NCI-H2081 (cell line): ENCODE measurements at places on chromosomes 7 and 10.

GRCh38 chr7:155203882-155204691 lies 93.6 kb upstream of the INSIG1 start:
- peak; percentile 17 for DNase-seq

DNA sequence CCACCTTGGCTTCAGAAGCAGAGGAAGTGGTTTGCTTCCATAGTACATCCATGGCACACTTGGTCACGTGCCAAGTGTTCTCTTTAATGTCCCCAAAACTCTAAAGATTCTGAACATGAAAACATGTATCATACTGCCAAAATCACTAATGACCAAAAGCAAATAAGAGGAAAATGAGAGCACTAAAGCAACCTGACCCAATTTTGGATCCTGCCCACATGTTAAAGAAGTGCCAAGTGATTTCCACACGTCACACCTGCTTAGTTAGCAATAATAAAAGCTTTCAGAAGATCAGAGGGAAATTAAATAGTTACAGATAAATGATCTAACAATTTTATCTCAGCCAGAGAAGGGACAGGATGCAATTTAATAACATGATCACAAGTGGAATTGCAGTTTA lies 1170.0 kb downstream of the XPNPEP1 start:
- no peak for DNase-seq

DNA sequence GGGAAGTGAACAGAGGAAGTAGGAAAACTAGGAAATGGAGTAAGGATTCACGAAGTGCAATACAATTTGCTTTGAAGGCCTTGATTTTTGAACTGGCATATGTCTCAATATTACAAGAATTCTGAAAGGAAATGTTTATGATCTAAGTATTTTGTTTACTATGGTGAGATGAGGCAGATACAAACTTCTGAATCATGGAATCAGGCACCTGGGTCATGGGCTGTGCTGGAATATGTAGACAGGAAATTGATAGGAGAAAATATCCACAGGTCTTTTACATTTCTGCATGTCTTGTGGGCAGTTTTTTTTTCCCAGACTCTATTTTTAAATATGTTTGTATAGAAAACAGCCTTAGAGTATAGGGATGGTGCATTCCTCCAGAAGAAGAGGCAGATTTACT lies 117.1 kb downstream of the PPP1R3A start:
- no peak for DNase-seq

DNA sequence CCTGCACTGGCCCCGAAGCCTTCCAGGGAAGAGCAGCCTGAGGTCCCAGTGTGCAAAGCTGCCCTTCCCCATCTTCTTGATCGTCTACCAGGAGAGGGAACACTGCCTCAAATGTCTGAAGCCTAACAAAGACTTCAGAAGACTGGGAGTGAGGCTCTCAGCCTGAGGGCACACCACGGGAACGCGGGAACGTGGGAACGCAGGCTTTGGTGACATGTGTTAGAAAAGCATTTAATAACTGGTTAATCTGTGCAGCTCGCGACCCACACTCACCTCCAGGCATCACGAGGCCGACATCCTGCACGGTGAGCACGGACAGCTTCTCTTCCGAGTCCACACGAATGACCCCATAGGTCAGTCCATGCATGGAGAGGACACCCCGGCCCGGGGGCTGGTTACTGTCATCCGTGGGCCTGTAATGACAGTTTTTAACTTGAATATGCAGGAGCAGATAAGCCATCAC lies 234.0 kb downstream of the ZMYND11 start:
- DNase-seq: no peak

DNA sequence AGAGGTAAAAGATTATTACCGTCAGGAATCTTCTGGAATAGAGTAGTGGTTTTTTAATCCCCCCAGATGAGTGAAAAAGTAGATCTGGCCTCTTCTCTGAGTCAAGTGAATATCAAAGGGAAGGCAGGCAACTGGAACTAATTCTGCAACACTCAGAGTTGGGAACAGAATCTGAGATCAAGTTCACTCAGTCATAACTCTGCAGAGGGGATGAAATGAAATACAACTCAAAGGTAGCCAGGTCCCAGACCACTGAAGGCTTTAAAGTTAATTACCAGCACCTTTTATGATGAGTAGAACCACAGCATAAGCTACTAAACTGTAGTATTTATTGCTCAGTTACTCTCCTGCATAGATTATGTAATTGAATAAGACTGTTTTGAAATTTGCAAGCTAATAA lies 455.6 kb upstream of the AKR1E2 start:
- DNase-seq: no peak

DNA sequence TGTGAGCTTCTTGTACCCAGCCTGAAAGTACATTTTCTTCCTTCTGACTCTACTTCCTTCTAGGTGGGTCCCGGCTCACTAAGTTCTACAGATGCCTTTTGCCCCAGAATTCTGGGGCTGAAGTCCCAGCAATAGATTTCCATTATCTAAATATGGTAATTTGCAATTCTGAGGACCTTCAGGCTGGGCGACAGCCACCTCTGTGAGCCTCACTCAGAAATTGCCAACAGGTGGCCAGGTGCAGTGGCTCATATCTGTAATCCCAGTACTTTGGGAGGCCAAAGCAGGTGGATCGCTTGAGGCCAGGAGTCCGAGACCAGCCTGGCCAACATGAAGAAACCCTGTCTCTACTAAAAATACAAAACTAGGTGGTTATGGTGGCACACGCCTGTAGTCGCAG lies 23.7 kb downstream of the CREM start:
- DNase-seq: no peak

DNA sequence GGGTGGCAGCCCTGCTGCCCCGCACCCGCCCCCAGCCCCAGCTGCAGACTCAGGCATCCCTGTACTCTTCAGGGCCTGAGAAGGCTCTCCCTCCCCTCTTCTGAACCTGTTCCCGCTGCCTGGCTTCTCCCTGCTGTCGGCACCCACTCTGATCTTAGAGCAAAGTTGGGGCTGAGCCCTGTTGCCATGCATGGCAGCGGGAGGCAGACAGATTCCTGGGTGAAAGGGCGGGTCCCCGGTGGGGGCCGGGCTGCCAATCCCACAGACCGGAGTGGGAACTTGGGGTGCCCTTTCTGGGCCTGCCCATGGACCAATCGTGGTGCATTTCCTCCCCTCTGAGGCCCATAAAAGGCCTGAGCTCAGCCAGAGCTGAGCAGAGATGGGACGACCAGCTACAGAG lies 80.7 kb downstream of the SPDYE5 start:
- no peak for DNase-seq

DNA sequence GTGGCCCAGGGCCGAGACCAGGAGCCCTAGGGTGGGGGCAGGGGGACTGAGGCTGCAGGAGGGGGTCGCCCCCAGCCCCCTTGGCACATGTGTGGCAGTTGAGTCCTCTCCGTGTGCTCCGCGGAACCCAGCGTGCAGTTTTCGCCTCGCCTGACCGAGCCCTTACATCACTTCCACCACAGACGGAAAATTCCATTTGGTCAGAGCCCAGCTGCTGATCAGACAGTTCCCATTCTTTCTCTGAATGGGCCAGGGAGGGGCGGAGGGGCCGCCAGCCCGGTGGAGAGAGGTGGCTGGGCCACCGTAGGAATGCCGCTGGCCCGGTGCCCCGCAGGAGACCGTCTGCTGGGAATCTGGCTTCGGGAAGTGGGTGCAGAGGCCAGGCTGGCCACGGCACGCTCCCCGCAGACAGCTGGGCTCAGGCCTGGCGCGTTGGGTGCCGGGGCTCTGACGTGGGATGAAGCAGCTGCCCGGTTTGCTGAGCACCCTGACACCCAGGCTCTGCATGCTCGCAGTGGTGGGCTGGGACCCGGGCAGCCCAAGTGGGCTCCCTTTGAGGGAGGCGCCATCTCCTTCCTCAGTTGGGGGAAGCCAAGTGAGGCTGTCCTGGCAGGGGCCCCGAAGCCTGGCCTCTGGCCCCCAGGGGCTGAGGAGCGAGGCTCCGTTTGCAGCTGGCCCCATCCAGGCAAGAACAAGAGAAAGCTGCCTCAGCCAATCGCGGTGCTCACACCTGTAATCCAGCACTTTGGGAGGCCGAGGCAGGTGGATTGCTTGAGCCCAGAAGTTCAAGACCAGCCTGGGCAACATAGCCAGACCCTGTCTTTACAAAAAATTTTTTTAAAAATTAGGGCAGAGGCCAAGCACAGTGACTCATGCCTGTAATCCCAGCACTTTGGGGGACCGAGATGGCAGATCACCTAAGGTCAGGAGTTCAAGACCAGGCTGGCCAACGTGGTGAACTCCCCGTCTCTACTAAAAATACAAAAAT lies 9.9 kb downstream of the TTYH3 start:
- DNase-seq: no peak

DNA sequence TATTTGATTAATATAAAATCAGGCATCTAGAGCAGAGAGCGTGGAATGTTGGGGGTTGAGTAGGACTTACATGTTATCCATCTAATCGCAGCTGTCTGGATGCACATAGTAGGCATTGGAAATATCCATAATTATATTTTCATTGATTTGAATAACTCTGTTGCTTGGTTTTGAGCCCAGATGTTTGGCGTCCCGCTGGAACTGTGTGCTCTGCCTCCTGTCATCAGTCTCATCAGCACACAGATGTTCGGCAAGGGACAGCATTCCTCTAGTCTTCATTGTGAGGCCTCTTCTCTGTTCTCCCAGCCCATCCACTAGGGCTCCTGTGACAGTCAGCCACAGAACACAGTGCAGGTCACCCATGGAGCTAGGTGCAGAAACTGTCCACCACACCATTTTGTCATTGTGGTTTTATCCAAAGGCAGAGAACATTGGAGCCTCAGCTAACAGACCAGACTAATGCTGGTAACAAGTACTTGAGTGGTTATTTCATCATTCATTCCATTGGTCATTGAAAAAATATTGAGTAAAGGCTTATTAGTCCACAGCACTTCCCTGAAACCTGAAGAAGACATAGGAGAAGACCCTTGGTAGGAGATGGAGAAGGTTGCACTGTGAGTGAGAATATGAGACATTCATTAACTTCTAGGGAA lies 927.4 kb downstream of the LRMDA start:
- DNase-seq: no peak

GRCh38 chr7:26815426-26815825 lies 49.0 kb downstream of the SKAP2 start:
- peak; percentile 24 for DNase-seq

- DNase-seq: no peak
Measured at GRCh38 chr7:74606101-74606908, 51.2 kb upstream of the GTF2I start.

DNA sequence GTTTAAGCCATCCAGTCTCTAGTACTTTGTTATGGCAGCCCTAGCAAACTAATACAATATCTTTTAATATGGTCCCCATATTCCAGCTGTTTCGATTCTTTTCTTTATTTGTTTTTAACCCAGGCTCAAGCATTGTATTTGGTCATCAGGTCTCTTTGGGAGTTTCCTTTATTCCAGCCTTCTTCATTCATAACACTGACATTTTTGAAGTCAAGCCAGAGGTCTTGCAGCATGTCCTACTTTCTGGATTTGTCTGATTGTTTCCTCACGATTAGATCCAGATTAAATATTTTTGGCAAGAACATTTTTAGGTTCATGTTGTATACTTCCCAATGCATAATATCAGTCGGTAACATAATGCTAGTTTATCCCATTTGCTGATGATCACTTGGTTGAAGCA lies 11.8 kb downstream of the SLC25A13 start:
- DNase-seq: no peak

GRCh38 chr10:51074238-51075028 lies at the start of gene PRKG1:
Gene PRKG1, plus strand, starts transcription at chr10:51074487.
- peak; percentile 18 for DNase-seq

- DNase-seq: no peak
Measured at GRCh38 chr10:85420501-85421191, 945.9 kb downstream of the GRID1 start.

DNA sequence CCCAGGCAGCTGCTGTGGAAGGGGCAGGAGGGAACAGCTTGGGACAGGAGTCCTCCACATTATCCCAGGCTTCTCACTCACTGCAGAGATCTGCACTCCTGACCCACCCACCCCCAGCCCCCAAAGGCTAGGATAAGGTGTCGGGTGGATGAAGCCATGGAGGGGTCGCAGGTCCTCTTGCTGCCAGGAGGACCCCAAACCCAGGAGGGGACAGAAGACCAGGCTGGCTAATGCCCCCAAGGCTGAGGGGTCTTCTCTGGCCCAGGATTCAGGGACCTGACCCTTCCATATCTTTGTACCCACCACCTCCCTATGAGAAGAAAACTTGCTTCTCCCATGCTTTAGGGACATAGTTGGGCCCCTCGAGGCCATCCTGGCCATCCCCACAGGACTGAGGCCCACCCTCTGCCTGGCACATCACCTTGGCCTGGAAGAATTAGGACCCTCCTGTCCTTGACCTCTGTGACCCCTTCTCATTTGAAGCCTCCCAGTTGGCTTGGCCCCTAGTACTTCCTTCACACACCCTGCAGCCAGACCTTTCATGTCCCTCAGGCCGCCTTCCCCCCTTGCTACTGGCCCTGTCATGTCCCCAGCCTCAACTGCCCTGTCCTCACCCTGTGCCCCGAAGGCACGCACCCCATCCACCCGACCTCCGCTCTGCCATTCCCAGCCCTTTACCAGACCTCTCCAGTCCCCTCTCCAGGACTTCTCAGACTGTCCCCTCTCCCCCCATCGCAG lies 21.6 kb downstream of the KCNH2 start:
- DNase-seq: no peak

DNA sequence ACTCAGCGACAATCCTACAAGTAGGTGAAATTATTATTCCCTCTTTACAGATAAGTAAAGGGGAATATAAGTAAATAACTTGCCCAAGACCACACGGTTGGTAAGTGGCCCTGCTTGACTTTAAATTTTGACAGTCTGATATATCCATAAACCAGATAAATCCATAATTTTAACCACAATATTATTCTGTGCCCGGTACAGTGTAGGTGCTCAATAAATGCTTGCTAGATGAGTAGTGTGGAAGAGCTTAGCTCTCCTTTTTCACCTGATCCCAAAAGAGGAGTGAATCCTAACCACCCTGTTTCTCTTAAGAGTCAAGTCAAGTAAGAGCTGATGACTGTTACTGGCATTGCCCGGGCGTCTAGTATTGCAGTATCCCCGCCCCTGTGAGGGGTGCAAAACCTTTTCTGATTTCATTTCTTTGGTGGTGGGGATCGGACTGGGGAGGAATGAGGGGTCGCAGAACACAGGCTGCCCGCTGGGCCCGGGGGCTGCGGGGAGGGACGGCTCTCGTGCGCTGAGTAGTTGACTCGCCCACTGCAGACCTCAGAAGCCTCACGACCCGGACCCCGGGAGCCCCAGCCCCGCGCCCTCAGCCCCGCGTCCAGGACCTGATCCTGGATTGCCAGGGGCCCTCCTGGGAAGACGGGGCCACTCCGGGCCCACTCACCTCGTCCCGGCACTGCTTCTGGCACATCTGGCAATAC lies 490 bp downstream of the KIN start:
- no peak for DNase-seq

DNA sequence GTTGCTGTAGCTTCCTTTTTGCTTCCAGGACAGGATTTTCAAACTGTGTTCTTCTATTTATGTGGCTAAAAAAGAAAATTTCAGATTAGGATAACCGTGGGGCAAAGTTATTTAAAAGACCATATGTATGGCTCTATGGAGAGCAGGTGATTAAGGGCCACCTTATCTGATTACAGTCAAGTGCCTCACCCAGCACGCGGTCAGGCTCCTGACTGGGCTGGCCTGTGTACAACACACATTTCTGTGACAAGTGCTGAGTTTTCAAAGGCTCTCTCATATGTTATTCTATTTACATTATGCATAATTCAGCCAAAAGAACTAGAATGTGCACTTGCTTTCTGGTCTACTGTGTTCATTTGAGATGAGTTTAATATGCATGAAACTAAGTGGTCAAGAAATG lies 547.4 kb downstream of the PHTF2 start:
- no peak for DNase-seq

GRCh38 chr10:64080071-64080470 lies 558.9 kb downstream of the REEP3 start:
- DNase-seq: no peak

- DNase-seq: no peak
Measured at GRCh38 chr7:87339373-87339897, 6.0 kb upstream of the CROT start.

- no peak for DNase-seq
Measured at GRCh38 chr7:43905956-43906330, 453 bp downstream of the URGCP start.
